ENCODE measurements at places on chromosomes 5 and 9.

DNA sequence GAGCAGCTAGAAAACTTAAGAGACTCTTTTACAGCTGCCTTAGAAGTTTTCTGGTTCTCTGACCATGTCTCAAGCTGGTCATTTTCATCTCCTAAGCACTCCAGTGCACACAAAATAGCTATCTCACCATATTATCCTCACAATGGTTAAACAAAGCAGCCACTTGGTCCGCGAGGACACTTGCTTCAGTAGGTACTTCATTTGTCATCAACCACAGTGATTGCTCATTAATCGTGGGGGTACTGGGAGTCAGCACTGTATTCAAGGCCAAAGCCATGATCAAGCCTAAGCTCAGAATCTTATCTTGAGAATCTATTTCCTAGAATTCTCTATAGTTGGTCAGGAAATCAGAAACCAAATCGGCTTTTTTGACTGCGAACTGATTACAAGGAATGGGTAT, 2.9 kb downstream of the ARL14EPL start:
- DNase-seq = no peak

DNA sequence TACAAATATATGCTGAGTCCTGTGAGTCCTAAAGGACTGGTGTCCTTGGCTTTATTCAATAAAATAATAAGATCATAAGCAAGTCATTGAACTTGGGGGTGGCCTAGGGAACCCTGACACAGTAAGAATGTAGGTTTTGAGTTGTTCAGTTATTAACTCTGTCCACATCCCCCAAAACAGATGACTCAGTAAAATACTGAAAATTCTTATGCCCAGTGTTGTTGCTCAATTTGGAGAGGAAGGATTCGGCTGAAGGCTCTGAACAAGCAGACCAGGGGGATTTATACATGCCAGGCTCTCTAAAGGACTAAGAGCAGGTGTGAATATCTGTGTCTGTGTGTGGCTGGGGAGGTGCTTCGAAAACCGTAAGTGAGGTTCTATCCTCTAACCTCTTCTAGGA, 173.7 kb downstream of the RMI1 start:
- DNase-seq = no peak

- DNase-seq = no peak
These were observed 18.5 kb upstream of the FER start for GRCh38 chr5:108729242-108729615.

GRCh38 chr5:104088876-104089778, 526.5 kb upstream of the NUDT12 start:
- no peak for DNase-seq

- DNase-seq = no peak
These were observed 148.2 kb downstream of the SMARCA2 start for GRCh38 chr9:2163231-2163885.

DNA sequence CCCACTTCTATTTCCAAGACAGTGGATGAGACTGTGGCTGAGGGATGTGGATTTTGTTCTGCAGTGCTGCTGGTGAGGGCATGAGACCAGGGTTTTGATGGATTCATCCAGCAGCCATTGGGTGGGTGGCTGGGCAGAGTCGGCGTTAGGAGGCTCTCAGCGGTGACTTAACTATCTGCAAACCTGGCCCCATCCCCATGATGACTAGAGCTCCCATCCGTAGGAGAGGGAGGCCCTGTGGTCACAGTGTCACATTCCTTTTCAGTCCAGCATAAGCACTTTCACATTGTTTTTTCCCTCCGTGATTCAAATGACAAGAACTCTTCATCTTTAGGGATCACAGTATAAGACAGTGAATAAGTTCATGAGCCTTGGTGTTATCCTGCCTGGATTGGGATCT, 60.4 kb upstream of the SPRY4 start:
- DNase-seq = no peak

DNA sequence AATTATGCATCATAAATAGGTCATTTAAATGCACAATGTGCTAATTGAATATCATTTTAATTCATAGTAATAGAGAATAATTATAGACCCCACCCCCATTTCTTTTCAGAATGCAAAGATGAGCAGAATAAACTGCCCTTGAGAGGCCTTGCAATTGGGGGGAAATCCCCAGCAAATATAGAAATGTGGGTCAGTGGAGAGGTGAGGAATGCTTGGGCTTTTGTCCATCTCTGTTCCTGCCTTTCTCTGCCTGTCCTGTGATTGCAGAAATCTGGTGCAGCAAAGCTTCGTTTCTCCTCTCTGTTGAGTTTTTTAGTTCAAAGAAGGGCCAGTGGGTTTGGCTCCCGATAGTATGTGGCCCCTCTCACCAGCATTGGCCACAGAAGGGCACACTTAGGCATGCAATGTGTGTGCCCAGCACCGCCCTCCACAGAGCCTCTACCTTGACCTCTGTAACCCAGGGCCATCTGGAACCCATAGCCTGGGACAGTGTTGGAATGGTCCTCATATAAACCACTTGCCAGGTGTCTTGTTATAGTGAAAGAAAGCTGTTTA, 164.2 kb downstream of the SEMA6A start:
- DNase-seq = no peak

GRCh38 chr5:18141222-18141621, 507.0 kb downstream of the TAF11L14 start:
- DNase-seq = no peak

DNA sequence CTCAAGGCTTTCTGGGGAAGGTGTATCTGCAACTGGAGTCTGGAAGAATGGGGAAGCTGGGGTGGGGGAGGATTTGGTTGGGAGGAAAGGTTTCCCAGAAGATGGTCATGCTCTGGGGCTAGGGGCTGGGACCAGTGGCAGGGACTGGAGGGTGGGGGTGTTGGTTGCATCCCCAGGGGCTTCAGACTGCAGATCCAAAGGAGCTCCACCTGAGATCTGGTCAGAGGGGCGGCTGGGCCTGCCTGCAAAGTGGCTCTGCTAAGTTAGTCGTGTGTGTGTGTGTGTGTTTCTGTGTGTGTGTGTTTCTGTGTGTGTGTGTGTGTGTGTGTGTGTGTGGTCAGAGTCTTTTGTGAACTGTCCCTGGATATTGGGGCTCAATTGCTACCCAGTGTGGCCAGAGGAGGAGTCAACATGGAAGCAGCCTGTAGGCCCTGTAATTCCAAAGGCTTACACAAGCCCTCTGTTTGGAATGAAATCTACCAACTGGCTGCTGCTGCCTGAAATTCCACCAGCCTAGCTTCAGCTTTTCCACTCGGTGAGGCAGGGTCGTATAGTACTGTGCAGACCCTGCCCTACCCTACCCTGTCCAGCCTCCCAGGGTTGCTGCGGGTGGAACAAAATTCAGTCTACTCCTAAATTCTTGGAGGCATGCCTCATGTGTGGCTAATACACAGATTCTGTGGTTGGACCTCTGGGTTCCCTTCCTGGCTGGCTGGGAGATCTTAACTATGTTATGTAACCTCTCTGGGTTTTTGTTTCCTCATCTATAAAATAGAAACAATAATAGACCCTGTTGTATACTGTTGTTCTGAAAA, 12.5 kb upstream of the SYNPO start:
- no peak for DNase-seq

GRCh38 chr5:148972974-148973374, 89.9 kb downstream of the SH3TC2 start:
- no peak for DNase-seq

- no peak for DNase-seq
These were observed 6.6 kb upstream of the CNOT6 start for GRCh38 chr5:180487556-180487955.

DNA sequence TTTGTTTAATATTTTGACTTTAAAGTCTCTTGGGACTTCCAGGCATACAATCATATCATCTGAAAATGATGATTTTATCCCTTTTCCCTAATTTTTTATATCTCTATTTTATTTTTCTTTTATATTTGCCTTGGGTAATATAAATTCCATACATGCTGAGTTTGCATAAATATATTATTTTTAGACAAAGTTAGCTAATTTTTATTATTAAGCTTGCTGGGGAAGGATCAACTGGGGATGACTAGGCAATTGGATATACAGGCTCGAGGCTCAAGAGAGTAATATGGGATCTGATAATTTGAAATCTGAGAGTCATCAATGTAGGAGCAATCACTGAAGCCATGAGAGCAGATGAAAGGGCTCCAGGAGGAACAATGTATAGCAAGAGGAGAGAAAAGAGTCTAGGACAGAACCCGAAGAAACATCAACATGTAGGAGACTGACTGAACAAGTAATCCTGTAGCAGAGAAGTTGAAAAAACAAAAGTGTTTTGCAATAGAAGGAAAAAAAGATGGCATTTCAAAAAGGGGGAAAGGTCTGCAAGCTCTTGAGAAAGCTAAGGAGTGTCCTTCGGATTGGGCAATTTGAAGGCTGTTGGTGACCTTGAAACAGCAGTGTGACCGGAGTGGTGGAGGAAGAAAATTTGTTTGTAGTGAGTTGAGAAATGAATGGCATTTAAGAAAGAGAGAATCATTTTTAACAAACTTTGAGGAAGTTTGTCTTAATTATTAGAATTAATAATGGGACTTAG, 17.0 kb upstream of the RHOBTB3 start:
- no peak for DNase-seq

DNA sequence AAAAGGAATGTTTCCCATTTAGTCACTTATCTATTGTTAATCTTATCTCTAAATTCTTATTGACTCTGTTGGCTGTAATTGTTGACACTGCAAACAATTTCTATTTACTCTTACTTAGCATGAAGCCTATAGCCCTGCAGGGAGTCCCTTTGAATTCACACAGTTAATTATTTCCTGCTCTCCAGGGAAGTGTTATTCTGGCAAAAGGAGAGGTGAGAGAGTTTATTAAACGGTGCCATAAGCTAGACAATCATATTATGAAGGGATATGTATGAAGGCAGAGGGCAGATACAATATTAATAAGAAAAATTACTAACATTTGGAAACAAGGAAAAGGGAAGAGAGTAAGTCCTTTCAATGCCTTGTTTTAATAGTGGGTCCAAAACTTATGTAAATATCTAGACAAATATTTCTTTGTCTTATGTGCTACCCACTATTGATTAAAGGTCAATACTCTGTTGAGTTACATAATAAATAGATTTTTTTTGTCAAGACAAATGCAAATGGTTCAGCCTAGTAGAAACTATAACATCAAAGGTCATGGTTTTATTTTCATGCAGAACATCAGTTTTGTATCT, 107.1 kb downstream of the CDH18 start:
- DNase-seq = no peak

- DNase-seq = no peak
These were observed 5.9 kb upstream of the ACO1 start for GRCh38 chr9:32378496-32378895.

- no peak for DNase-seq
These were observed 43.6 kb upstream of the CLINT1 start for GRCh38 chr5:157902449-157903116.

GRCh38 chr5:142664636-142665035, 21.3 kb downstream of the FGF1 start:
- no peak for DNase-seq

DNA sequence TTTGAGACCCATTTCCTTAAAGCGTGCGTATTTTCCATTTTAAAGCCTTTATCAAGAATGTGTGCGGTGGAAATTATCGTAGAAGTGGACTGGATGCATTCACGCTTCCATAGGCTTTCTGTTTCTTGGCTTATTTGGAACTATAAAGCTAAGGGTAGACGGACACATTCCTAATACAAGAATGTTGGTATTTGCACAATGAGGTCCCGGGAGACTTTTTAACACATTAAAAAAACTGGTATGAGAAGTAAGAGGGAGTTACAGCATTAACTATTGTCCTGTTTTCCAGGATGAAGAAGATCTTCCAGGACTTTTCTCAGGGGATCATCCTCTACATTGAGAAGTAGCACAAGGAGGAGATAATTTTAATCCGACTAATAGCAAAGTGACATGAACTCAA, 653.0 kb downstream of the MTRR start:
- DNase-seq = no peak

DNA sequence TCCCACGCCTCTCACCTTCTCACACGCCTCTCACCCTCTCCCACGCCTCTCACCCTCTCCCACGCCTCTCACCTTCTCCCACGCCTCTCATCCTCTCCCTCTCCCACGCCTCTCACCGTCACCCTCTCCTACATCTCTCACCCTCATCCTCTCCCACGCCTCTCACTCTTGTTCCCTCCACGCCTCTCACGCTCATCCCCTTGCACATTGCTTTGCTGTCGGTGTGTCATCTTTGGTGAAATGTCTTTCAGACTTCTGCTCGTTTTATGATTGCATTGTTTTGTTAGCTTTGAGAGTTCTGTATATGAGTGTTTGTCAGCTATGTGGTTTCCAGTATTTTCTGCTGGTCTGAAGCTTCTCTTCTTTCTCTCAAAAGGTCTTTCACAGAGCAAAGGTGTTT, 102.7 kb downstream of the EHMT1 start:
- DNase-seq = no peak

DNA sequence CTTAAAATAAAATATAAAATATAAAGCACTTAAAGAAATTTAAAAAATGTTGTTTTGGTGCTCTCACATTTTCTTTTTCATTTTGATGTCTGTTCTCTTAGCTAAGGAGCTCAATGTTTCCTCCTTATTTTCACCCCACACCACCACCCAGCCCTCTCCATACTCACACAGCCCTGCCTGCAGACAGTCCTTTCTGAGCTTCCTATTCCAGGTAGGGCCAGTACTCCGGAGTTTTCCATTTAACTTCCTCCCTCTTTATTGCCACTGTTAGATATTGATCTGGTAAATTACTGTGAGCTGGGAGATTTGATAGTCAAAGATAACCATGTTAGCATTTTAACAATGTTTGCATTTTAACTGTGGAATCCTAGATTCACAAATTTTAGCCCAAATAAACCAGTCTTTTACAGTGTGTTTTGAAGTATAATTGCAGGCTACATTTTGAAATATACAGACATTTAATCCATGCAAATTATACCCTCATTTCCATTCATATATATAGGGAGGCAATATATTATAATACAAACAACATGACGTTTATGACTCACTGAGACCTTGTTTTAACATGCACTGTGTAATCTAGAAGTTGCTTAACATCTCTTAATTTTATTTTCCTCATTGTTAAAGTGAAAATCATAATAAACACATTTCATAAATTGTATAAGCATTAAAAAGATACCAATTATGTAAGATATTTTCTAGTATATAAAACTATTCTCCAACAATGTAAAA, 927.1 kb downstream of the NR2F1-AS1 start:
- DNase-seq = no peak

GRCh38 chr5:67244345-67244793, 47.8 kb upstream of the CD180 start:
- DNase-seq = no peak

DNA sequence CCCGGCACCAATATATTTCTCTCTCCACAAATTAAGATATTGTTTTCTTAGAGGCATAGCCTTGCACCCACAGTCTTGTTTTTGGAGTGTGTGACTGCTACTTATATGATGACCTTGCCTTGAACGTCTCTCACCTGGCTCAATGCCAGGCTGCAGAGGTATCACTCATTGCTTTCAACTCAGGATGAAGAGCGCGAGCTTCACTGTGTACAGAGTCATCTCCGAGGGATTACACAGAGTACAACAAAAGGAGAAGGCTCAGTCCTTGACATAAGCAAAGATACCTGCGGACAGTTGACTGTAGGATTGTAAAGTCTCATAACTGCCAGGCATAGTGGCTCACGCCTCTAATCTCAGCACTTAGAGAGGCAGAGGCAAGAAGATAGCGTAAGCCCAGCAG, 53.8 kb downstream of the CD180 start:
- DNase-seq = no peak

GRCh38 chr9:83234541-83234940, 171.6 kb upstream of the RASEF start:
- no peak for DNase-seq

GRCh38 chr9:80061096-80061495, 489.3 kb downstream of the TLE4 start:
- DNase-seq = no peak

Data from activated CD8-positive, alpha-beta memory T cell treated with anti-CD3 and anti-CD28 coated beads for 48 hours (primary cell).